ENCODE measurements at places on chromosomes 5 and 9. TPM values are rescaled to one million over a fixed set of nuclear protein-coding genes. Genes with fewer than 3 reads are reported as not detected.

DNA sequence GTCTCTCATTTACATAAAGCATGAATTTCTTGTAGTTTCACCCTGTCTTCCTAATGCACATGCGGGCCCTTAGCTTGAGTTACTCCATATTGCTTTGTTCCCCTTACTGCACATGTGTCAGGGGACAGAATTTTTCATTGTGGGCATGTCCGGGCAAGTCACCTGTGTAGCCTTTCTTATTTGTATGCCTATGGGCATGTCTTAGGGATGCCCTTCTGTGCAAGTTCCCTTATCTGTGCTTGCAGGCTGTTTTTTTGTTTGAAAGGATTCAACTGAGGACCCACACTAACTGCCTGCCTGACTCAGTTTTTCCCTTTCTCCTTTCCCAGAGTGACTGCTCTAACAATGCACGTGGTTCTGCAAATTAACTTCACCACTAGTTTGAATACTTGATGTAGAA, 161.7 kb downstream of the YTHDC2 start:
- no peak for DNase-seq

DNA sequence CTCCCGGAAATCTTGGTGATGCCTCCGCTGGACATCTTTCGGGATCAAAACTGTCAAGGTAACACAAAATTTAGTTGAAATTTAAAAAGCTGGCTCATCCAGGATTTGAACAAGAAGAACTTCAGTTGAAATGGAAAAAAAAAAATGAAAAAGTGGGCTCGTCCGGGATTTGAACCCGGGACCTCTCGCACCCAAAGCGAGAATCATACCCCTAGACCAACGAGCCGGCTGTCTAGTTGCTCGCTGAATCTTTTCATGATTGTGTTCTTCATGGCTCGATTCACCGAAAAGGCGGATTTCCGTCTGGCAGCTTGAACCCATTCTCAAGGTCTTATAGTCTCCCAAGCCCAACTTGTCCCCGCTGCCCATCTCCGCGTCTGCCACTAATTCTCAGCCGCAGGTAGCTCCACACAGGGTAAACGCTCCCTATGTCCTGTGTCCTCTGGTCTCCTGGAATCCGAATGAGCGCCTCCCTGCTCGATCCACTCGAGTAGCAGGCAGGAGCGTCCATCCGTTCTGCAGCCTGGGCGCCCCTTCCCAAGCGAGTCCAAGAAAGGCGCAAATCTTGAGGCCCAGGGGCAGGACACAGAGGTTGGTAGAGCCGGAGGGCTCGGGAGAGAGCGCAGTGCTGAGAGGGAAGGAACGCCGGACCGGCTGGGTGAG, 16.2 kb downstream of the TRIM7 start:
- peak; percentile 69 for DNase-seq

DNA sequence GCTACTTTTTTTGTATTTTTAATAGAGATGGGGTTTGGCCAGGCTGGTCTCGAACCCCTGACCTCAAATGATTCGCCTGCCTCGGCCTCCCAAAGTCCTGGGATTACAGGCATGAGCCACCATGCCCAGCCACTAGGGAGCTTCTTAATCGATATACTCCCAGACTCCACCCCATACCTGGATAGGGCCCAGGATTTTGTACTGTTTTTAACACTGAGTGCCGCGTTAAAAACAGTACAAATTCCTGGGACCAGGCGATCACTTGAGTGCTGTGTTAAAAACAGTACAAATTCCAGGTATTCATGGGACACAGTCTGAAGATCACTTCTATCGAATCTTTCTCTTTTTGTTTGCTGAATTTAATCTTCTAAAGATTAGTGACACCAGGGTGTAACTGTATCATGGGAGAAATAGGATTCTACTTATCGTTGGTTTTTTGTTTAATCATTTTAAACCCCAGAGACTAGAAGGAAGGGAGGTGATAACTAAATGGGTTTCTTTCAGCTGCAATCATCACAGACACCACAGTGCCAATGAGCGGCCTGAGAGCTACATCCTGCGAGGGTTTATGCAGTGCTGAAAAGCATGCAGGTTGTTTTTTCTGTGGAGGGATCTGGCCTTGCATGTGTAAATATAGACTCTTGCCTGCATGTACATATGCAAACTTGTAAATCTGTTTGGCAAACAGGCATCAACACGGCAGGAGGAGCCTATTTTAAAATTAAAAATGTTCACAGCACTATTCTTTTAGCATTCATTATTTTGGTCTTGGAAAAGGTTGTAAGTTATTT, 303.8 kb upstream of the WWC1 start:
- no peak for DNase-seq

- no peak for DNase-seq
Observed at GRCh38 chr9:135332979-135333748, 146.4 kb upstream of the PPP1R26 start.

GRCh38 chr5:67187006-67187715, 9.4 kb downstream of the CD180 start:
- no peak for DNase-seq

DNAI1 gene
- total RNA-seq: not detected

- no peak for DNase-seq
Observed at GRCh38 chr9:133534346-133535291, at the start of gene ADAMTSL2. TSS of gene ADAMTSL2 (plus strand) at chr9:133534704. CDS start at chr9:133536713, 2,009 bp downstream.

FOXD4L3 gene
- total RNA-seq: not detected

- no peak for DNase-seq
Observed at GRCh38 chr9:84932915-84933527, 263.5 kb downstream of the NTRK2 start.

GRCh38 chr5:57700072-57700471, 217.5 kb upstream of the ACTBL2 start:
- DNase-seq: no peak

- DNase-seq: peak; percentile 40
Observed at GRCh38 chr5:58849921-58850667, 267.2 kb downstream of the RAB3C start.
